DMS53 (cell line): ENCODE measurements at places on chromosomes 13 and 19.

- no peak for DNase-seq
These were observed 133.9 kb upstream of the TMTC4 start for GRCh38 chr13:100808330-100809128.

- no peak for DNase-seq
These were observed 418.6 kb downstream of the FOXO1 start for GRCh38 chr13:40247845-40248244.

DNA sequence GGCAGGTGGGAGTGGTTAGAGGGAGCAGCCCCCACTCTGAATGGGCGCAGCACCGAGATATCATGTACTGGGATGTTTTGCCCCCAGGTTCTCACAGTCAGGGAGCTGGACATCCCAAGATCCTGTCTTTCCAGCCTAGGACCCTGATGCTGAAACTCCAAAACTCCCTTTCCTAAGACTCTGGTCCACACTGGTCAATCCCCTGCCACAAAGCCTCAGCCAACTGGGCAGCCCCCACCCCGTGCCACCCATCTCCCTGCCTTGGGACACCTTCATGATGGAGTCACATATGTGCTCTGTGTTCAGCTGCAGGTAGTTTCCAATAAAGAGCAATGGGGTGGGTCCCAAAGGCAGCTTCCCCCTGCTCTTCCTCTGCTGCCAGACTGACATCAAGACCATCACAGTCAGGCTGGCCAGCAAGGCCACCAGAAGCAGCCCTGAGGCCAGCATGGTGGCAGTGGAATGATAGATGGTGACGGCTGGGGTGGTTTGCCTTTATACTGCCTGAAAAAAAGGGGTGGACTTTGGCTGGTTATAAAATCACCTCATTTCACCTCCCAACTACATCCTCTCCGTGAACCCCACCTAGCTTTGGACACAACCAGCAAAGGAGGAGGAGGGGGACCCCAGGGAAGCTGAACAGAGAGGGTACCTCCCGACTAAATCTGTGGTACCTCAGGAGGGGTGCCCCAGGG, 36.3 kb downstream of the CYP2B6 start:
- no peak for DNase-seq

- no peak for DNase-seq
These were observed 323.5 kb downstream of the FOXO1 start for GRCh38 chr13:40342901-40343300.

GRCh38 chr13:110166598-110166997, 140.4 kb downstream of the COL4A1 start:
- DNase-seq, result no peak

- no peak for DNase-seq
These were observed 309.1 kb downstream of the KLF12 start for GRCh38 chr13:73825143-73825542.
